Stimulated activated CD8-positive, alpha-beta memory T cell treated with anti-CD3 and anti-CD28 coated beads, Interleukin-4, amount 100 ng/mL, for 4 hours (primary cell): ENCODE measurements at places on chromosomes 11 and 22.

DNA sequence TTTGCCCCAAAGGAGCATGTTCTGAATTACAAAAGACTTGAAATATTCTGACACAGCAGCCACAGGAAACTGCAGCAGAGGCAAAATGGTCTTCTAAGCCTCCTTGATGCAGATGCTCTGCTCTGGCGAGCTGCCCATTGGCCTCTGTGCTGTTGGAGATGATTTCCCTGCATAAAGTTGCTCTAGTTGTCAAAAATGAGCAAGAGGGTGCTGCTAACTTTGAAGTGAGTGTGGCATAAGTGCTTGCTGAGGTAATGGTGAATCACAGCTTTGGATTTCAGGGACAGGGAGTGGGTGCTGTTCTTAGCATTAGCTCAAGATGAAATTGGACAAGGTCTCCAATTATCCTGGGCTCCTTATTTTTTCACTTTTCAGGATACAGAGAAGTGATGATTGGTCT lies 435.4 kb downstream of the TMEM135 start:
- no peak for DNase-seq

- DNase-seq: no peak
Observed at GRCh38 chr11:1760351-1761109, 3.2 kb downstream of the CTSD start.

- DNase-seq: peak; percentile 17
Observed at GRCh38 chr11:129279326-129280026, 87.4 kb upstream of the ARHGAP32 start.

GRCh38 chr22:30000566-30000965 lies 79.7 kb upstream of the HORMAD2 start:
- no peak for DNase-seq

DNA sequence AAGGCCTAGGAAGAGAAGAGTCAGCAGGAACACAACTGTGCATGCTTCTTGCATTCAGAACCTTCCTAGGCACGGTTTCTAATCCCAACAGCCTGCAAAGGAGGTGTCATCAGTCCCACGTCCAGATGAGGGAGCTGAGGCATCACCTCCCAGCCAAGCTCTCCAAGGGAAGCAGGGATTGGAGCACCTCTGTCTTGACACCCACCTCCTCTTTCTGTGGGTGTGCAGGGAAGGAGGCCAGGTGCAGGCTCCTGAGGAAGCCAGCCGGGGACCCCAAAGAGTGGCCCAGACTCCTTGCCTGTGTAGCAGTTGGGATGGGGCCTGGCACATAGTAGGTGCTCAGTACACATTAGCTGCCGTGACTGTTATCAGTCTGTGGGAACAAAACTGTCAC lies 2.0 kb downstream of the PNPLA5 start:
- DNase-seq: no peak

GRCh38 chr11:117219455-117219854 lies 12.4 kb downstream of the PCSK7 start:
- DNase-seq: no peak

GRCh38 chr22:29470159-29470855 lies 9.7 kb upstream of the NEFH start:
- peak; percentile 4 for DNase-seq

DNA sequence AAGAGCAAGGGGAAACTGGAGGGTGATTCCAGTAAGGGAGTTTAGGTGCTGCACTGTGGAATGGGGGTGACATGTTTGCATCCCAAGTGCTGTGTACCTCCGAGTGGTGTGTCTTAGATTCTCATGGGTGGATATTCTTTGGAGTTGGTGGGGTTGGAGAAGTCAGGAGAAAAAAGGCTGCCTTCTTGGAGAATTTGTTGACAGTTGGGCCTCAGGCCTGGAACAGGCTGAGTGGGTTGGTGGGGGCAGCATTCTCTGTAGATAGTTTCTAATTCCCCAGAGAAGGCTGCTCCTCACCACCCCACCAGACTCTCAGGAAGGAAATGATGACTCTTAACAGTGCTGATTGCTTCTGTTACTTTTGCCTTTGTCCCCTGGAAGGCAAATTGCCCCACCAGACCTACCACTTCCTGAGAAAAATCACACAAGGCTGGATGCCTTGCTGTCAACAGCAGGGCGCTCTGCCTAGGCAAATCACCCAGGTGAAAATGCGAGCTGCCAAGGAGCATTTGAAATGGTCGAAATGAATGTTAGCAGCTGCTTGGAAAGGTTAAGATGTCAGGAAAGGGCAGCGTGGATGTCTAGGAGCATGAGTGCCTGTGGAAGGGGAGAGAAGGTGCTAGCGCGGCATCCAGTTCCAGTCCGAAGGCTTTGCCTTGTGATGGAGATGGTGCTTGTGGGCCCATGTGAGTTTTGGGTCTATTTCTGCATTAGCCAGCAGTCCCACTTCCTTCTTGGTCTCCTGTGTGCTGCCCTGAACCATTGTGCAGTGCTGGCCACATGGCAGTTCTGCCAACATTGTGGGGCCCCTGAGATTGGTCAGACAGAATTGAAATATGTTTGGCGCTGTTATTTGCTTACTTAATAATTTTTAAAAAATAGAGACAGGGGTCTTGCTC lies 29.7 kb upstream of the SORL1-AS1 start:
- DNase-seq: peak; percentile 50

DNA sequence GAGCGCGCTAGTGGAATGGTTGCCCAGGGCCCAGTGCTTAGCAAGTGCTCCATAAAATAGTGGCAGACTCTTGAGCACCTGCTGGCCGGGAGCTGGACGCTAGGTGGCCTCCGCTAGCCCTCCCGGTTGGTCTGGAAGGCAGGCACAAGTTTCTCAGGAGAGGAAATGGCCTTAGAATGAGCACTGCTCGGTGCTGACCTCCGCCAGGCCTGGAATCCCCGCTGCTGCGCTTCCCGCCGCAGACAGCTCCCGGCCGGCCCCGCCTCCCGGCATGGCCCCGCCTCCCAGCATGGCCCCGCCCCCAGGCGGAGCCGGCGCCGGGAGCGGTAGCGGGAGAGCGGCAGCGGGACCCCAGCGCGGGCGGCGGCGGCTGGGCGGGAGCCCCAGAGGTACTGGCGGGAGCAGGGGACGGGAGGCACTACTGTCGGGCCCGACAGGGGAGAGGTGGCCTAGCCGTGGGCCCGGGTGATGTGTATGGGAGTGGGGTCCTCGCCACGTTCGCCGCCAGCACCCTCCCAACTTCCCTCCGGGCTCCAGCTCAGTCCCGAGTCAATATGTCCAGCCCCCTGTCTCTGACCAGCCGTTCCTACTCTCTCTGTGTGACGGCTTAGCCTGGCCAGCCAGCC lies at the start of gene SIPA1:
Gene SIPA1 (plus strand): TSS at position 308 of the 626 bp plus-strand sequence. CDS start 2,821 bp downstream, outside the sequence.
- no peak for DNase-seq

- DNase-seq: no peak
Observed at GRCh38 chr11:15725246-15725645, 610.5 kb downstream of the INSC start.

DNA sequence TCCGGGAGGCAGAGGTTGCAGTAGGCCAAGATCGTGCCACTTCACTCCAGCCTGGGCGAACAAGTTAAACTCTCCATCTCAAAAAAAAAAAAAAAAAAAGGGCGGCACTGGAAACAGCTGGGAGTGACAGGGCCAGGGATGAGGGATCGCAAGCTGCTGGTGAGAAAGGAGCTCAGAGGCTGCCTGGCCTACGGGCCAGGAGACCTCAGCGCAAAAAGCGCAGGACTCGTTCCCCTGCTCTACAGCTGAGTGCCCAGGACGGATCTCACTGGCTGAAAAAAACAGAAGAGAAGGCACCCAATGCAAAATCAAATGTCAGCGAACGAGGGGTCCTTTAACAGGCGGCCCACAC lies 650 bp upstream of the NUP50 start:
- no peak for DNase-seq

DNA sequence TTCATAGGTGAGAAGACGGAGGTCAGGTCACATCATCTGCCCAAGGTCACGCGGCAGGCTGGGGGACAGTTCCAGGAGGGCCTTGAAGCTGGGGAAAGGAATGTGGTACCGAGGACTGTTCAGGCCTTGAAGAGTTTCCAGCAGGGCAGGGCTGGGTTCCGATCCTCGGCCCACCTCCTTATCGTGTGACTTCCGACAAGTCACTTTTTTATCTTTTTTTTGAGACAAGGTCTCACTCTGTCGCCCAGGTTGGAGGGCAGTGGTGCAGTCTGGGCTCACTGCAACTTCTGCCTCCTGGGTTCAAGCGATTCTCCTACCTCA lies 623 bp downstream of the NDUFS8 start:
- DNase-seq: no peak

- no peak for DNase-seq
Observed at GRCh38 chr22:44263547-44263946, 49.2 kb downstream of the SHISAL1 start.

GRCh38 chr11:1083621-1084551 lies 9.2 kb downstream of the MUC2 start:
- DNase-seq: no peak

DNA sequence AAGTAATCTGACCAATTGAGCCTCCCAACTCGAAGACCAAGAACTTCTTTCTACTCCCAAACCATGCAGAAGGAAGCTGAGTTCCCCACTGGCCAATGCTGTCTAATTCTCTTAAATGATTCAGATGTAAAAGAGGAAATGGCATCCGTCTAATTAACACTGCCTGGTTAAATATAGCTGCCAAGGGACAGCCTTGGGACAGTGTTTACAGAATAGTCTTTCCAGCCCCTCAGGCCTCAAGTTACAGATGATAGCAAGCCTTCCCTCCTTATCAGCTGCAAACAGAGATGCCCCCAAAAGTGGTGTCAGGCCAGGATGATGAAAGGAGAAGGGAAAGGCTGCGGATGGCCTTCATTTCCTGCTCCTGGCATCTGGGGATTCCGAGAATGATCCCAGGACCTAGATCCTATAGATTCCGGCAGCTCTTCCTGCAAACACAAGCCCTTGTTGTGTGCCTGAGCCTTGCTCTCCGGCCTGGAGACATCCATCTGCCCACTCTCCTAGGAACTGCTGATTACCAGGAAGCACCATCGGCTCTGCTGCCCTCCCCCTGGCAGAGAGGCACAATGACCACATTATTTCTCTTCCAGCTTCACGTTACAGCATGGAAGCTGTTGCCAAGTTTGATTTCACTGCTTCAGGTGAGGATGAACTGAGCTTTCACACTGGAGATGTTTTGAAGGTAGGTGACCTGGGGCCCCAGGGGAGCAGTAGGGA lies 13.5 kb upstream of the TMA7B start:
- DNase-seq: no peak

GRCh38 chr22:21568347-21569075 lies 997 bp downstream of the UBE2L3 start:
- no peak for DNase-seq

- no peak for DNase-seq
Observed at GRCh38 chr22:48346911-48347310, 1480.8 kb downstream of the BRD1 start.

DNA sequence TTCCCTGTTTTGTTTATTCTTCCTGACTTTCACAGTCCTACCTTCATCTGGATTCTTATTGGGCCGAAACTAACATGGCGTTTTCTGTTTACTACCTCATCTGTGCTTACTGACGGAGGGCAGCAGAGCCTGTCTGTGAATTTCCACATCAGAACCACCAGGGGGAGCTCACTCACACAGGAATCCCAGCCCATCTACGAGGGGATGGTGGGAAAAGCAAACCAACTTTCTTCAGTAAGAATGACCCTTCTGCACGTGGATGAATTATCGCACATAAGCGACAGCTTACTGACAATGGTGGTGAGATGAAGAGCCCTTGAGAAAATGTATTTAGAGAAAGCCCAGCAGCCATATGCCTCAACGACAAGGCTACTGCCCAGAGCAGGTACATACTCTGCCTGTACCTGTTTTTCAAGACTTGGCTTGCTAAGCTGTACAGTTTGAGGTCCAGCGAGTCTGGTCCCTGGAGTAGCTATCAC lies 42.5 kb downstream of the LARGE2 start:
- peak; percentile 9 for DNase-seq

DNA sequence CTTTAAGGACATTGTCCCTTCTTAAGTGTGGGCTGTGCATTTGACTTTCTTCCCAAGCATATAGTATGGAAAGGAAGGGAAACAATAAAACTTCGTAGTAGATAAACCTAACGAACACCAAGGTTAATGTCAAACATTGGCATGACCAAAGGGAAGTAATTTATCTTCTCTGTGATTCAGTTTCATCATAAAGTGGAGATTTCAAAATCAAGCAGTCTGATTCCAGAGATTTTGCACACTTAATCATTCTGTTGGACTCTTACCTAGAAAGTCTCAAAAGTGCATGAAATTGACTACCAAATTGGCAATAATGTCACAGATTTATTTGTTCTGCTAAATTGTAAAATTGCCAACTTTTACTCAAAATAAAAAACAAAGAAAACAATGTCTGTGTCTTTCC lies 559.7 kb downstream of the JRKL start:
- DNase-seq: no peak

DNA sequence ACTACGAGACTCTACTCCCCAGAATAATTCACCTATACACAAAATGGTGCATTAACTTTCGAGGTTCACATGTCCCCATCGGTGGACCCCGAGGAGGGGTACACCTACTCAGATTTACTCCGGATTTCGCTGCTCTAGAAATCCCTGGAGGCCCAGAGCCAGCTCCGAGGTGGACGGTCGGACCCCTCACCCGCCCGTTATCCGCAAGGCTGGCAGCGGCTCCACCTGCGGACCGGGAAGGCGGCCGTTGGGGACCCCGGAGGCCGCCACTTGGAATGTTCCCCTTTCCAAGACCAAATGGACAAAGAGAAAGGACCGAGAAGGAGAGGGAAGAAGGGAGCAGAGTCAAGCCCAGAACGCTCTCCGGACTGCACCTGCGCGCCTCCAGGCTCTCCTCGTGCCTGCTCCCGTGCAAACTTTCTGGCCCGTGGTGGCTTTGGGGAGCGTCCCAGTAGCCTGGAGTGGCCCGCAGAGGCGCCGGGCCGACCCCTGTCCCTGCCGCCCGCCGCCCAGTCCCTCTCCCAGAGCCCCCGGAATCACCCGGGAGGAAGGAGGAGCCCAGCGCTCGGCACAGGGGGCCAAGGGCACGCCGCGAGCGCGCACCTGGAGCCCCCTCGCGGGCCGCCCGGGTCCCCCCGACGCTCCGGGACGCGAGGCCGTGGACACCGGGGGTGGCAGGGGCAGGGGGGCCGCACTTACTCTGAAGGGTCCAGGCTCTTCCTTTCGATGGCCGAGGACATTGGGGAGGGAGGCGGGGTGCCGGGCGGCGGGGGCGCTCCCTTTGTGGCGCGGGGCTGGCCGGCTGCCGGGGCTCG lies 23.0 kb downstream of the LMO2 start:
- no peak for DNase-seq
